ENCODE measurements at places on chromosomes 1 and 21.
A peak's percentile ranks its signal among the peaks of the same experiment; 100 is the strongest.

DNA sequence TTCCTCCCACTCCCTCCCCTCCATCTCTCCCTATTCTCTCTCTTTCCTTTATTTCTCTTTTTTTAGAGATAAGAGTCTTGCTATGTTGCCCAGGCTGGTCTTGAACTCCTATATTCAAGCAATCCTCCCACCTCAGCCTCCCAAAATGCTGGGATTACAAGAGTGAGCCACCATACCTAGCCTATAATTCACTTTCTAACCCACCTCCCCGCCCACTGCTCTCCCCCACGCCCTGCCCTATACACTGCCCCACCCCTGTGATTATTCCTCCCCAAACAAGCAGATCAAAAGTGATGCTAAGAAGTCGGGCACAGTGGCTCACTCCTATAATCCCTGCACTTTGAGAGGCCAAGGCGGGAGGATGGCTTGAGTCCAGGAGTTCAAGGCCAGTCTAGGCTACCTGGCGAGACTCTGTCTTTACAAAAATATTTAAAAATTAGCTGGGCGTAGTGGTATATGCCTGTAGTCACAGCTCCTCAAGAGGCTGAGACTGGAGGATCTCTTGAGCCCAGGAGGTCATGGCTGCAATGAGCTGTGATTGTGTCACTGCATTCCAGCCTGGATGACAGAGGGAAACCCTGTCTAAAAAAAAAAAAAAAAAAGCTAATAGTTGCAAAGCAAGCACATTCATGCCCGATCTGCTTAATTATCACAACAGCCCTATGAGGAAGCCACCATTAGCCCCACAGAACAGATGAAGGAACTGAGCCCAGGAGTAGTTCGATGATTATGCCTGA is 12.8 kb upstream of the E2F2 start:
- peak; percentile 34 for DNase-seq

DNA sequence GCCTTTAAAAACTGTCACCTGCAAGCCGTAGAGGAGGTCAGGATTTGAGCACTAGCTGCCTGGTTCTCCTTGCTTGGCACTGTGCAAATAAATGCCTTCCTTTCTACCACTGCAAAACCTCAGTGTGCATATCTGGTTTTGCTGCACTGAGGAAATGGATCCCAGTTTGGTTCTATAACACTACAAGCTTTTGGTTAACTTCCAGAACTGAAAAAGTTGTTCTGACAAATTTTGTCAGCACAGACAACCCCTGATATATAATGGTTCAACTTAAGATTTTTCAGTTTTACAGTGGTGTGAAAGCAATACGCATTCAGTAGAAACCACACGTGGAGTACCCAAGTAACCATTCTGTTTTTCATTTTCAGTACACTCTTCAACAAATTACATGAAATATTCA is 29.8 kb upstream of the GALNT2 start:
- no peak for DNase-seq

DNA sequence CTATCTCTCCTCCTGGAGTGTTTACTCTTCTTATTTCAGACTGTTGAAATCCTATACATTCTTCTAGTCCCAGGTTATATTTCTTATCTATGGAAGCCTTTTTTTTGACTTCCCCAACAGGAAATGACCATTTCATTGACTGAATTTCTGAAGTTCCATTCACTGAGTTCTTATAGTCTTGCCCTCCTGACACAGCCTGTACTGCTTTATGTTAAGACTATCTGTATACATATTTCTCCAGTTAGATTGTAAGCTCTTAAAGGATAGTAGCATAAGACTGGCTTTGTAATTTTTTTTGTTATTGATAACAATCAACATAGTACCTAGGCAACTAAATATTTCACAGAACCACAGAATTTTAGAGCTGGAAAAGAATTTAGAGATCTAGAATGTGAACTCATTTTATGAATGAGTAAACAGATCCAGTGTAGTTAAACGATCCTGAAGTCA is 14.9 kb upstream of the MACF1 start:
- DNase-seq, result peak; percentile 74

DNA sequence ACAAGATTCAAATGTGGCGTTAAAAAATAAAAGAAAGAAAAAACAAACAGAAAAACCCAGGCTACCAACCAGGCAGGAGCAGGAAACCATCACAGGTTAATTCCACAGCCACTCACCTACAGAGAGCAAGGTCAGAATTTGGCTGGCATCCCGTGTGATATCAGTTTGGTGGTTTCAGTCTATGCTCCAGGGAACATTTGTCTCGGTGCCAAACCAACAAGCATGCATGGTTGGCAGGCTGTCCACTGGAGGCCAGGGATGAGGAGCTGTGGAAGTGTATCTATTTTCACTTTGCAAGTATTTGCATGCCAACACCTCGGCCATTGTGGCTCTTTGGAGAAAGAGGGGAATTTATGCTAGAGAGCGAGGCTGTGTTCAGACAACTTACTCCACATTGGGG is 53.1 kb upstream of the PROX1 start:
- peak; percentile 20 for DNase-seq

DNA sequence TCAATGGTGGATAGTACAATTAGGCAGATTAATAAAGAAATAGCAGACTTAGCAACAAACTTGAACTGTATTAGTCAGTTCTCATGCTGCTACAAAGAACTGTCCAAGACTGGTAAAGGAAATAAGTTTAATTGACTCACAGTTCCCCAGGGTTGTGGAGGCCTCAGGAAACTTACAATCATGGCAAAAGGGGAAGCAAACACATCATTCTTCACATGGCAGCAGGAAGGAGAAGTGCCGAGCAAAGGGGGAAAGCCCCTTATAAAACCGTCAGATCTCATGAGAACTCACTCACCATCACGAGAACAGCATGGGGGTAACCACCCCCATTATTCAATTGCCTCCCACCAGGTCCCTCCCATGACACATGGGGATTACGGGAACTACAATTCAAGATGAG is 27.1 kb upstream of the PDE4B start:
- no peak for DNase-seq

DNA sequence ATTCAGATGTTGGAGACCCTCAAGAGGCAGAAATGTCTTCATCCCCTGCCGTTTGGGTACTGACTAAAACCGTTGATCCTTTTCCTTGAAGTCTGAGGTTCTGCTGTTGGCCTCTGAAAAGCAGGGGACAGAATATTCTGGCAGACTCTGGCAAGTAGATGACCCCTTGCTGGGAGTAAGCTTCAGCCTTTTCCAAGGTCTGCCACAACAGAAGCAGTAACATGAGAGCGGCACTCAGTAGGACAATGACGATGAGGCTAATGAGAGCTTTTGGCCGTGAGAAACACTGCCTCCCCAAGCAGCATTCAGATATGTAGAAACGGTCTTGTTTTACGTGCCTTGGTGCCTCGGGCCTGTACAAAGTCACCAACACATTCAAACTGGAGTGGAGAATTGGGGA is 143.7 kb downstream of the ST6GALNAC5 start:
- DNase-seq, result no peak

- DNase-seq, result peak; percentile 36
Measured at GRCh38 chr1:228515200-228515834, 28.1 kb downstream of the RNF187 start.

GRCh38 chr1:56081173-56081572 is 498.2 kb downstream of the PLPP3 start:
- DNase-seq, result peak; percentile 39

GRCh38 chr1:114130846-114131525 is 22.7 kb downstream of the SYT6 start:
- DNase-seq, result no peak

DNA sequence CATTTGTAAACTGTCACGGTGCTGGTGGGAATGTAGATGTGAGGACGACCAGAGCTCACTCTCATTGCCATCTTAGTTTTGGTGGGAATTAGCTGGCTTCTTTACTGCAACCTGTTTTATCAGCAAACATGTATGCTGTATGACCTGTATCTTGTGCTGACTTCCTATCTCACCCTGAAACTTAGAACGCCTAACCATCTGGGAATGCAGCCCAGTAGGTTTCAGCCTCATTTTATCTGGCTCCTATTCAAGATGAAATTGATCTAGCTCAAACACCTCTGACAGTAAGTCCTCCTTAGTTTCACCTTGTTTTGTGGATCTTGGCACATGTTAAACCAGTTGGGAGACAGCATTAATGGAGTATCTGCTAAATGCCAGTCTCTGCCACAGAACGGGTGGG is 174.6 kb downstream of the HLX start:
- DNase-seq, result no peak

DNA sequence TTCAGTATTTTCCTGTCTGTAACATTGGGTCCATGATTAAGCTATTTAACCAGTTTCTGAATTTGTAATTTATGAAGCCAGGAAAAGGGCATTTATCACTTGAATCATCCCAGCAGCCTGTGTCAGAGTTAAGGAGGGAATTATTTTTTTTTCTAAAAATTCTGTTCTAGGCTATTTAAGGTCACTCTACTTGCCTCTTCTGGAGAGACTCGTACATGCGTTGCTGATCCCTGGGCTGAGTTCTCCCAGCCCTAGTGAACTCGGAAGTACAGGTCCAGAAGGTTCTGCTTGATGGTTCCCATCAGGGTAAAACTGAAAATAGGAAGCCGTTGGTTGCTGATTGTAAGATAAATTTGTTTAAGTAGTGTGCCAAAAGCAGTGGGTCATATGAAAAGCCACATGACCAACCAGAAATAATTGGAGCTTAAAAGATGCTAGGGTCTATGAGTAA is 90.7 kb downstream of the GPR88 start:
- DNase-seq, result no peak

GRCh38 chr1:109910123-109910962 is at the start of gene CSF1:
CSF1 (plus strand) TSS chr1:109910849; CDS start chr1:109911024, 175 bp downstream.
- peak; percentile 78 for DNase-seq

GRCh38 chr1:234837713-234838112 is 227.7 kb upstream of the IRF2BP2 start:
- DNase-seq, result no peak

DNA sequence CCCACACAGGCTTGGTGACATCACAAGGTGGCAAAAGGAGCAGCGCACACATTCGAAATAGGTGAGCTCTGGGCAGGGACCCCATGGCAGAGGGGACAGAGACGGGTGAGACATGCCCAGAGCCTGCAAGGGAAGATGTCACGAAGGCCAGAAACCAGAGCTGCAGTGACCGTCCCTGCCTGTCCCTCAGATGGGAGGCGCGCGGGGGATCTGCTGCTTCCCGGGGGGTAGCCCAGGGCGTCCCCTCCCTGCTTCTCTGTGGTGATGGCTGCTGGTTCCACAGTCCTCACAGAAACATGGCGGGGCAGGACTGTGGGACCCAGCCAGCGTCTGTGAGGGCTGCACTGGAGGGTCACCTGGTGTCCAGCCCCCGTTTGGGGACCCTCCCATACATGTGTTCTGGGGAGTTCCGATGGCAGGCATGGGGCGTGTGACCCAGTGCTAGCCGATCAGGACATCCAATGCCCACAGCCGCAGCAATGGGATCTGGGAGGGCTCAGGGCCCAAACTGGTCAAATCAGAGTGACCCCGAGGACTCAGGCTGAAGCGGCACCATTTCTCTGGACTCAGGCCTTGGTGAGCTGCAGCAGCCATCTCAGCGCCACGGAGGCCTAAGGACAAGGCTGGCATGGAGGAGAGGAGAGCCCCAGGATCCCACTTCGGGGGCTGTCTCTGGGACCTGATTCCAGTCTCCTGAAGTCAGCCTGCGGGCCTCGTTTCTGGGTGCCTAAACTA is 20.7 kb upstream of the SPSB1 start:
- DNase-seq, result no peak

DNA sequence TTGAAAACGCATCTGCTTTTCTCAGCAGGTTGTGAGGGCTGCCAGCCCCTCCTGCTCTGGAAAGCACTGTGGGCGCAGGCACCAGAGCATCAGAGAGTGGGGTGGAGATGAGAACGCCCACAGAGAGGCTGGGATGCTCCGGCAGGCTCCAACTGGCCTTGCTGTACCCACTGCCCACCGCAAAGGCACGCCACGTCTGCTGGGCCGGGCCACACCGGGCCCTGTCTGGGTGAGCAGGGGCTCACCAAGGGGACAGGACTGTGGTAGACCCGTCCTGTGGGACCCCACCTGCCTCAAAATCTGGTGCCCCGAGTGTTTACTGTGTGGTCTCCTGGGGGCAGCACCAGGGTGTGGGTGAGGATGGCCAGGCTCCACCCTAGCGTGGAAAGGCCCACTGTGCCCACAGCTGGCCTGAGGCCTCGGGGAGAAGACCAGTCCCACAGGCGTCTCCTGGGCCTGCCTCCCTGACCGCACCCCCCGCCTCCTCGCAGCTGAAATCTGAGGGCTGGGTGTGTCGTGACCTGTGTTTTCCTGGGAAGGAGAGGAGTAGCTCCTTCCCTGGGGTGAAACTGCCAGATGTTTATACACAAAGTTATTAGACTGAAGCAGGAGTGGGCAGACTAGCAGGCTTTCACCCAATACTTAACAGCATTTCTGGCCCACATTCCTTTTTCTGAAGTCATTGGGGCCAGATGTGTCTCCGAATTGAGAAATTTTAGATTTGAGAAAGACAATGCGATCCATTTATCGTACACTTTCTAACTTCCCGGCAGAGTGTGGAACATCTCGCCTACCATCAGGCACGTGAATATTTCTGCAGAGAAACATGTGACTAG is 53.8 kb downstream of the STUM start:
- no peak for DNase-seq

GRCh38 chr21:41877901-41878830 is 978 bp downstream of the PRDM15 start:
- DNase-seq, result peak; percentile 50

GRCh38 chr21:44730028-44730395 is 18.6 kb upstream of the TSPEAR start:
- no peak for DNase-seq

GRCh38 chr1:114397601-114398000 is 113.4 kb downstream of the TRIM33 start:
- no peak for DNase-seq

DNA sequence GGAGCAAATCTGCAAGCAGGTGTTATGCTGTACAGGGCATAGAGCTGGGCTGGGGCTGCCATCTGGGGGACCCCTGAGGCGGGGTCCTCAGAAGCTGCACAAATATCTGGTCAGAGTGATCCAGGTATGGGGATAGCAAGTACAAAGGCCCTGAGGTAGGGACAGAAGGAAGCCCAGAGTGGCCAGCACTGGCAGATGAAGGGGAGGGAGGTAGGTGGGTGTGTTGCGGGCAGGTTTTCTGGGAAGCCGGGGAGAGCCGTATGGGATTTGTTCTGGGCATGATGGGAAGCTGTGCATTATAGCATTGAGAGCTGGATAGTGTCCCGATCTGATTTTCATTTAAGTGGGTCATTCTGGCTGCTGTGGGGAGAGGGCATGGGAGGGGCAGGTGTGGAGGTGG is 102.7 kb downstream of the ARHGEF10L start:
- no peak for DNase-seq

DNA sequence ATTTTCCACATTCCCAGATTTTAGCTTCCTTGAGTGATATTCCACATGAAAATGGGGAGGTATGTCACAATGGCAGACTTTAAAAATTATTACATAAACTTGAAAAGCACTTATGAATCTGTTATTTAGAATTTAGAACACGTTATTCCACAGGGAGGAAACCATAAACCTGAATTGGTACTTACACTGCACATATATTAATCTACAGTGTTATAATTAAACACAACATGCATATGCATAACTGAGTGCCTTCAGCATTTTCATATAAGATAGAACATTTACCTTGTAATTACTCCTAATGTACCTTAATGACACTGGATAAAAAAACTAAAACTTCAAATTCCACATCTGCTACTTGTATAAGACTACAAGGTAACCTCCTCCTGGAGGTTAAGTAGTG is 9.8 kb downstream of the ARHGAP29 start:
- DNase-seq, result no peak

- no peak for DNase-seq
Measured at GRCh38 chr21:33634254-33634653, 7.3 kb downstream of the CRYZL1 start.

Data from HT1080 (cell line).